ENCODE measurements at places on chromosomes 12 and 14. TPM values are rescaled to one million over a fixed set of nuclear protein-coding genes. Genes with fewer than 3 reads are reported as not detected.
A peak's percentile ranks its signal among the peaks of the same experiment; 100 is the strongest.

Gene PCED1B
- polyA plus RNA-seq = 0.45 TPM

Gene PLEKHD1
- polyA plus RNA-seq = 0.37 TPM

Gene TMEM132C
- polyA plus RNA-seq = 1.6 TPM

Gene RASSF8
- polyA plus RNA-seq = 28.7 TPM

Gene LRRK2
- 6.4 TPM for polyA plus RNA-seq

Gene FAM90A1
- 0.97 TPM for polyA plus RNA-seq

Gene NGB
- polyA plus RNA-seq = not detected

Gene FOXN3
- polyA plus RNA-seq = 43.8 TPM

Gene OVCH1
- polyA plus RNA-seq = not detected

Gene CD4
- 5.9 TPM for polyA plus RNA-seq

GRCh38 chr14:91149462-91149861 is 35.6 kb downstream of the DGLUCY start:
- DNase-seq = peak; percentile 98

- no peak for DNase-seq
Measured at GRCh38 chr12:94244165-94245133, 96.1 kb downstream of the PLXNC1 start.

DNA sequence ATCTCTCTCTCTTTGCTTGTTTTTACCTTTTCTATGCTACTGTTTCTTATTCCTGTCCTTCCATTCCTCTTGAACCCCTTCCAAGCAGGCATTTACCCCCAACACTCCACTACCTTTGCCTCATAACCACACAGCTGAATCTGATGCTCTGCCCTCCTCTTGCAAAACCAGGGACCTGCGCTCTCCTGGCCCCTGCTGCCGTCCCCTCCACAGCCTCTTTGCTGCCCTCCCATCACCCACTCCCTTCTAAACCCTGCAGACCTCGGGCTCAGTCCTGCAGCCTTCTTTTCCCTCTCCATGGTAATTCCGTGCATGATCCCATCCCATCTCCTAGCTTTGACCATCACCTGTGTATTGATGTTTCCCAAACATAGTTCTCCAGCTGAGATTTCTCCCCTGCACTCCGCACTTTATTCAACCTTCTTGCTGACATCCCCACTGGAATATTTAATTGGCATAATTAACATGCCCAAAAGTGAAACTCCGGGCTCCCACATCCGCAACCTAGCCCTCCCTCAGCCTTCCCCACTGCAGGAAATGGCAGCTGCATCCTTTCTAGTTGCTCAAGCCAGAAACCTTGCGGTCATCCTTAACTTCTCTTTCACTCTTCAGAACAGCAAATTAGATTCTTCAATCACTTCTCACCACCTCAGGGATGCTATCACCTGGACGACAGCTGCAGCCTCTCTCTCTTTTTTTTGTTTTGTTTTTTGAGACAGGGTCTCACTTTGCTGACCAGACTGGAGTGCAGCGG is 16.0 kb downstream of the FIGNL2 start:
- no peak for DNase-seq

- DNase-seq = no peak
Measured at GRCh38 chr12:19916974-19917373, 451.4 kb upstream of the PDE3A start.

DNA sequence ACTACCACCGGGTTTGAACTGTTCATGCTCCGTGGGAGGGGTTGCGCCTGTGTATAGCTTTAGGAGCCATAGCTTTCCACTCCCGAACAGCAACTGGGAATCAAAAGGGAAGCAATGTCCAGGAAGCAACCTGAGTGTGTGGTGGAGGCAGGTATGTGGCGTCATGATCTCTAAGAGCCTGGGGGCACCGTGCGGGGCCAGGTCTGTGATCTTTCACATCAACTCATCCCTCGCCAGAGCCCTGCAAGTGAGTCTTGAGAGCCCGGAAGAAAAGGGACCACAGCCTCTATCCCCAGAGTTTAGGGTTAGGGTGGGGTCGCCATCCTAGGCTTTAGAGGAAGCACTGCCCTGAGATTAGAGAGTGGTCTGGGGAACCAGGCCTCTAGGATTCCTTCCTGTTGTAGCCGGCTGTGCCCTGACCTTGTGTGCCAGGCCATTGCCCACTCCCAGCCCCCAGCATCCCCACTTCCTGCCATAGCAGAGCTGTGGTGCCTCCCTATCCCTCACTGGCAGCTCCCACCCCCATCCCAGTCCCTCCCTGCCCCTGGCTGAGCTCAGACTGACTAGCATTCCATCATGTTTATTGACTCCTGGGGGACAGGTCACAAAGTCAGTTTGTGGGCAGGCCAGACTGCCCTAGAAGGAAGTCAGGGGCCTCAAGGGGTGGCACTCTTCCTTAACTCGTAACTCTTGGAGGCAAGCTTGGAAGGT is 745 bp upstream of the ADCY4 start:
- DNase-seq = no peak

GRCh38 chr12:53399896-53400295 is 19.9 kb downstream of the SP1 start:
- DNase-seq = no peak

GRCh38 chr12:109759595-109759994 is 46.0 kb downstream of the FAM222A start:
- DNase-seq = no peak

GRCh38 chr14:78697341-78697740 is 527.2 kb downstream of the NRXN3 start:
- DNase-seq = peak; percentile 10

DNA sequence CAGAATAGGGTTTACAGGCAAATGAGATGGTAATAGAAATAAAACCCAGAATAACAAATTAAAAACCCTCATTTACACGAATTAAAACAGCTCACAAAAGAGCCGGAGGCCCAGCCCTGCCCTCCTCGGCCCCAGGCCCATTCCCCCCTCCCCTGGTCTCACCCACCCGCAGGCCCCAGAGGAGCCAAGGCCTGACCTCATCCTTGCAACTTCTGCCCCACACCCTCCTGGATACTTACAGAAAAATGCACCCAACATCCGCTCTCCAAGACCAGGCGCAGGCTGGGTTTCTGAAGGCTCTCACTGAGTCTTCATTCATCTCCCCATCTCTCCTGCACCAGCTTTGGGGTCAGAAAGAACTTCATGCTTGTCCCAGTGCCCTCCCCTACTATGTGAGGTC is 16.2 kb upstream of the VSX2 start:
- DNase-seq = no peak

GRCh38 chr12:31278424-31278823 is 47.5 kb downstream of the SINHCAF start:
- DNase-seq = no peak

GRCh38 chr14:22263961-22264360 is 325.1 kb downstream of the DAD1 start:
- DNase-seq = no peak

DNA sequence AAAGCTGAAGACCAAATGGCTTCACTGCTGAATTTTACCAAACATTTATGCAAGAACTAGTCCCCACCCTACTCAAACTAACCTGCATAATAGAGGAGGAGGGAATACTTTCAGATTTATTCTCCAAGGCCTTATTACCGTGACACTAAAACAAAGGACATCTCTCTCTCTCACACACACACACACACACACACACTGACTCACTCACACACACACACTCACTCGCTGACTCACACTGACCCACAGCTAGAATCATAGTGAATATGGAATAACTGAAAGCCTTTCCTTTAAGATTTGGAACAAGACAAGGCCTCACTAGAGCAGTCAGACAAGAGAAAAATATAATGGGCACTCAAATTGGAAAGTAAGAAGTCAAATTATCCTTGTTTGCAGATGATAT is 1014.1 kb downstream of the TMTC2 start:
- DNase-seq = no peak

- DNase-seq = no peak
Measured at GRCh38 chr14:72554994-72555608, 338.8 kb downstream of the DPF3 start.

DNA sequence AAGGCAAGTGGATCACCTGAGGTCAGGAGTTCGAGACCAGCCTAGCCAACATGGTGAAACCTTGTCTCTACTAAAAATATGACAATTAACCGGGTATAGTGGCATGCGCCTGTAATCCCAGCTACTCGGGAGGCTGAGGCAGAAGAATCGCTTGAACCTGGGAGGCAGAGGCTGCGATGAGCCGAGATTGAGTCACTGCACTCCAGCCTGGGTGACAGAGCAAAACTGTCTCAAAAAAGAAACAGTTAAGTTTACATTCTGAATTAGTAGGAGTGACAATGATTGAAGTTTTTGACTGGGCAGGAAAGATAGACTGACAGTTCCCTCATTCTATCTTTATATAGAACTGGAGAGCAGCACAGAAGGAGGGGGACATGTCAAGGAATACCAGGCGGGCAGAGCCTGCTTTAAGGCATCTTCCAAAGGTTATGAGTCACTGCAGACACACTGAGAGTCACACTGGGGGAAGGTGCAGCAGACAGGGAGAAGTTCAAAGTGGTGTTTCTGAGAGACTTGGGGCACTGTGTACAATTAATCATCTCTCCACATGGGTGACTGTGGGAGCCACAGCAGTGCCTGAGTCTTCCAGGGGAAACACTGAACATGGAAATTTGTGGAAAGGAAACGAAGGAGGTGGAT is 42.8 kb upstream of the RNASE3 start:
- no peak for DNase-seq

DNA sequence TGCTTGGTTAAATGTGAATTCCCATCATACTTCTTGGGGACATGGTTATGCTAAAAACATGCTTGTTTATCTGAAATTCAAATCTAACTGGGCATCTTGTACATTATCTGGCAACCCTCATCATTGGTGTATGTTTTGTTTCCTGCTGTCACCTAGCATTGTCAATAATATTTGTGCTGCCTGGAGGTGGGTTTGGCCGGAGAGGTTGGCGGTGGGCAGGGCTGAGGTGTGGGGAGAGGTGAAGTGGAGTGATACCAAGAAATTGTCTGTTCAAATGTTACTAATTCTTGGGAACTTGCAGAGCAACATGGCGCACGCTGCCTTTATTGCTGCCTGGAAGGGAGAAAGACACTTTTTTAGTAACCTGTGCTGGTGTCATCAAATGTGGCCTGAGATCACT is 280.5 kb downstream of the VRK1 start:
- no peak for DNase-seq

- DNase-seq = no peak
Measured at GRCh38 chr14:57987051-57987450, 121.2 kb upstream of the SLC35F4 start.

GRCh38 chr12:29792853-29793252 is 9.1 kb upstream of the TMTC1 start:
- DNase-seq = no peak

DNA sequence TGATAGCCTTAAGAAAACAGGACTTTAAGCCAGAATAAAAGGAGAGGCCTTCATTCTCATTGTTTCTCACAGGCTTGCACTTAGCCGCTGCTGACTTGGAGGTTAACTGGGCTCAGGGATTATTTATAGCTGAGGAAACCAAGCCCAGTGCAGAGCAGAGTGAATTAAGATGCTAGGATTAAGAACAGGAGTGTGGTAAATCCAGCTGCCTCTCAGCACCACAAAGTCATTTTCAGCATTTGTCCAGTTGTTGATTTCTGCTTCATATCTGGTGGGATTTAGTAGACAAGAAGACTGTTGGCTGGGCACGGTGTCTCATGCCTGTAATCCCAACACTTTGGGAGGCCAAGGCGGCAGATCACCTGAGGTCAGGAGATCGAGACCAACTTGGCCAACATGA is 14.3 kb upstream of the KRT73 start:
- no peak for DNase-seq

- DNase-seq = peak; percentile 89
Measured at GRCh38 chr14:34030864-34031263, 80.0 kb upstream of the EGLN3 start.

DNA sequence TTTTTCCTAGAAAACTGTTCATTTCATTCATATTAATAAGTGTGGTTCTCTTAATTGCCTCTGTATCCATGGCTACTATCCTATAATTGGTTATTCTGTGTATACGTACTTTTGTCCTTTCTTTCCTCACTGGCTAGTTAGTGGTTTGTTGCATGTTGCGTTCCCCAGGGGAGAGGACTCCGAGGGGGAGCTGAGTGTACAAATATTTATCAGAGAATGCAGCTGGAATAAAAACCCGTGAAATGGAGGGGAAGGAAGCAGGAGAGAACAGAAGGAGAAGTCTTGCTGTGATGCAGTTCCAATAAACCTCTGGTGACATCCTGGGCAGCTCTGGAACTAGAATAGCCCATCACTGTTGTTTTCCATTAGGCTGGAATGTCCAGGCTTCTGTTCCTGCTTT is 117.1 kb upstream of the RGS6 start:
- no peak for DNase-seq

DNA sequence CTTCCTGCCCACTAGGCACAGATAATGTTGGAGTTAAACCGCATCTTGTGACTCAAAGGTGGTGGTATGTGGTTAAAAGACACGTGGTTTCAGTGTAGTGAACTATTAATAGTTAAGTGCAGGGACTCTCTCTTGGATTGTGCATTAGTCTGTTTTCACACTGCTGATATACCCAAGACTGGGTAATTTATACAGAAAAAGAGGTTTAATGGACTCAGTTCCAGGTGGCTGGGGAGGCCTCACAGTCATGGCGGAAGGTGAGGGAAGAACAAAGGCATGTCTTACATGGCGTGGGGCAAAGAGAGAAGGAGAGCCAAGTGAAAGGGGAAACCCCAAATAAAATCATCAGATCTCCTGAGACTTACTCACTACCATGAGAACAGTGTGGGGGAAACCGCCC is 362.3 kb downstream of the GLT1D1 start:
- no peak for DNase-seq

GRCh38 chr12:1519642-1520041 is 74.7 kb downstream of the FBXL14 start:
- no peak for DNase-seq

GRCh38 chr14:53306267-53306721 is 153.2 kb upstream of the DDHD1 start:
- peak; percentile 59 for DNase-seq

GRCh38 chr12:14936224-14936861 is 2.0 kb downstream of the ERP27 start:
- DNase-seq = no peak

DNA sequence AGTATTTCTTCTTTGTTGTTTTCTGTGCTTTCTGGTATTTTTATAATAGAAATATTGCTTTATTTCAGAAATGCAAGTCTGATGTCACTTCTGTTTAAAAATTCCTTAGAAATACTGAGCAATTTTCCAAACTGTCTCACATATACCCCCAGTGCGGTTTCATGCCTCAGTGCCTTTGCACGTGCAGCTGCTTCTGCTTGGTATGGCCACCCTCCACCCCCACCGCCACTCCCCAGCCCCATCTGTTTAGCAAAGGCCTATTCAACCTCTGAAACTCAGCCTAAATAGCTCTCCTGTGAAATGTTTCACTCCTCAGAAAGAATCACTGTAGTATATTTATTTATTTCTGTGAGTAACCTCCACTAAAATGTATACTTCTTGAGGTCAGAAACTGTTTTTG is 52.3 kb downstream of the PPM1H start:
- DNase-seq = no peak

Data from cardiac muscle cell (in vitro differentiated cells and primary cell).